ENCODE measurements at places on chromosomes 2 and 18. TPM values are rescaled to one million over a fixed set of nuclear protein-coding genes. Genes with fewer than 3 reads are reported as not detected.

Gene GPBAR1
- 0.60 TPM for total RNA-seq

Gene ADRA2B
- 0.21 TPM for total RNA-seq

- H3K27ac ChIP-seq = no peak overlapping the region
- H3K4me1 ChIP-seq = no peaks in the 10 kb centered on the region
- no peaks in the 10 kb centered on the region for H3K36me3 ChIP-seq
- H3K27me3 ChIP-seq = no peaks in the 10 kb centered on the region
- DNase-seq = no peak
Measured at GRCh38 chr2:209988010-209988409, 14.4 kb upstream of the RPE start.

GRCh38 chr2:135227386-135227785 is 175.3 kb downstream of the RAB3GAP1 start:
- no peak overlapping the region for H3K27ac ChIP-seq
- H3K27me3 ChIP-seq = no peaks in the 10 kb centered on the region
- DNase-seq = peak; percentile 2
- no peaks in the 10 kb centered on the region for H3K4me1 ChIP-seq
- no peaks in the 10 kb centered on the region for H3K36me3 ChIP-seq

GRCh38 chr18:12313530-12314245 is 5.6 kb downstream of the TUBB6 start:
- no peak for DNase-seq
- H3K27ac ChIP-seq = no peak overlapping the region
- H3K36me3 ChIP-seq = peaks cover 23% of the 10 kb centered on the region
- no peak overlapping the region for H3K4me3 ChIP-seq
- peaks cover 7% of the 10 kb centered on the region for H3K4me1 ChIP-seq
- H3K27me3 ChIP-seq = peaks cover 3% of the 10 kb centered on the region

DNA sequence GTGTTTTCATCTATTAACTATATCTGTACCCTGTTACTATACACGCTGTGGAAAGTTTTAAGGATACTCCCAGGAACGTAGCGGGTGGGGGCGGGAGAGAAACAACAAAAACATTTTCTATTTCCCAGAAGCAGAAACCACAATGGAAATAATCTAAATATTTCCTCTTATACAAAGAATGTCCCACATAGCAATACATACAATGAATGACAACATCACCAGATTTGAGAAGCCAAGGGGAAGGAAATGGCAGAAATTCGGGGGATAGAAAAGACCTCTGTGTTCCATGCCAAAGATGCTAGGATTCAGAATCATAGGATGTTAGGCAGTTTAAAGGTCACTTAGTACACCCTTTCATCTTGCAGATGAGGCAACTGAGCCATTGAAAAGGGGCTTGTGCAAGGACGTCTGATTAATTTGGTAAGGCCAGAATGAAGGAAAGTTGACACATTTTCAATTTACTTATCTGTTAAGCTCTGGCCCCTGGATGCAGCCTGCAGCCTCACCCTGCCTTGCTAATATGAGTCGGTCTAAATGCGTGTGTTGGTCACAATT is 41.1 kb upstream of the SCYGR1 start:
- no peak overlapping the region for H3K4me3 ChIP-seq
- no peaks in the 10 kb centered on the region for H3K27me3 ChIP-seq
- DNase-seq = no peak
- no peak overlapping the region for H3K27ac ChIP-seq

Gene SEPTIN2
- total RNA-seq = 755 TPM

Gene CDCA7
- 17.7 TPM for total RNA-seq

- H3K4me1 ChIP-seq = no peaks in the 10 kb centered on the region
- peak; percentile 59 for DNase-seq
- H3K4me3 ChIP-seq = peak overlapping the region; percentile 79
Measured at GRCh38 chr18:58046093-58046793, 2.2 kb downstream of the NEDD4L start.

GRCh38 chr2:38522754-38523349 is 79.9 kb downstream of the HNRNPLL start:
- no peaks in the 10 kb centered on the region for H3K36me3 ChIP-seq
- H3K4me1 ChIP-seq = peaks cover 4% of the 10 kb centered on the region
- H3K27me3 ChIP-seq = no peaks in the 10 kb centered on the region
- no peak for DNase-seq

Gene RALB
- 100 TPM for total RNA-seq

Data from lung (tissue), 17 donors.